ENCODE measurements at places on chromosomes 5 and 9.

GRCh38 chr5:177600508-177601018 lies 631 bp downstream of the B4GALT7 start:
- no peak for DNase-seq

DNA sequence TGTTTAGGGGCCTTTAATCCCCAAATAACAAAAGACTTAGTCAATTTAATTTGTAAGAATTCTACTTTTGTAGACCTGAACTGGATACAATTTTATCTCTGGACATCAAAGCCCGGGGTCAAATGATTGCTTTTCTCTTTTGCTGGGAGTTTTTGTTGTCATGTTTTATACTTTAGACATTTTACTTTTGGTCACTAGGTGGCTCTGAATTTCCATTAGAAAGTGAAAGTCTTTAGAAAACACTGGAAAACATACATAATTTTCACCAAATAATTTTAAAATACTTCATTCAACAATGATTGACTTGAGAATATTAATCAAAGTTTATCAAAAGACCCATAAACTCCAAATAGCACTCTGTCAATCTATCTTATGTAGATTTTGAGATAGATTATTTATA lies 2.8 kb upstream of the PCA3 start:
- DNase-seq: no peak

DNA sequence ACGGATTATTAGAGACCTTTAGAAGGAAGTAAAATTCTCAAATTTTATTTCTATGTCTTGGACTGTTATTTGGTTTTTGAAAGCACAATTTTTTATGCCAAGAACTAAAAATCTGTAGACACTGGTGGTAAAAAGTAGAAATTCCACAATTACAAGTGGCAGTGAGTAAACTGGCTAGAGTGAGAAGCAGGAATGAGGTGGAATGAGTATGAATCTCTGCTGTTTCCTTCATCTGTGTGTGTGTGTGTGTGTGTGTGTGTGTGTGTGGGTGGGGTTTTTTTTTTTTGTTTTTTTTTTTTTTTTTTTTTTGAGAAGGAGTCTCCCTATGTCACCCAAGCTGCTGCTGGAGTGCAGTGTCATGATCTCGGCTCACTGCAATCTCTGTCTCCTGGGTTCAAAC lies 94.2 kb downstream of the TLE4 start:
- no peak for DNase-seq

DNA sequence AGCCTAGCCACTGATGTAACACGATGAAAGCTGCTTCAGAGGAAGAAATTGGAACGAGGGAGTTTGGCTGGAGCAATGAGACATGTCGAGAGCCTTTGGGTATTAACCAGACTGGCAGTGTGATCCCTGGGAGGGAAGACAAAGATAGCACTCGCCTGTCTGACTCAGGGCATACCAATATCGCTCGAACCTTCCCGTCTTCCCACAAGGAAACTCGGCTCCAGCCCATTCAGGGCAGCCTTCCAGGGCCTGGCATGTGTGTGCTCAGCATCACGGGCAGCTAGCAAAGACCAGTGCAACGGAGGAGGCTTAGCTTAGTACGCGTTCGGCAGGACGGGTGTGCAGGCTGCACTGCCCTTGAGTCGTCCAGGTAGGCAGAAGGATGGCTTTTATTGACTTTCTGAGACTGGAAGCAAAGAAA lies 356.9 kb upstream of the WWC1 start:
- no peak for DNase-seq

- DNase-seq: no peak
Observed at GRCh38 chr5:166695326-166695725, 1596.1 kb upstream of the WWC1 start.

DNA sequence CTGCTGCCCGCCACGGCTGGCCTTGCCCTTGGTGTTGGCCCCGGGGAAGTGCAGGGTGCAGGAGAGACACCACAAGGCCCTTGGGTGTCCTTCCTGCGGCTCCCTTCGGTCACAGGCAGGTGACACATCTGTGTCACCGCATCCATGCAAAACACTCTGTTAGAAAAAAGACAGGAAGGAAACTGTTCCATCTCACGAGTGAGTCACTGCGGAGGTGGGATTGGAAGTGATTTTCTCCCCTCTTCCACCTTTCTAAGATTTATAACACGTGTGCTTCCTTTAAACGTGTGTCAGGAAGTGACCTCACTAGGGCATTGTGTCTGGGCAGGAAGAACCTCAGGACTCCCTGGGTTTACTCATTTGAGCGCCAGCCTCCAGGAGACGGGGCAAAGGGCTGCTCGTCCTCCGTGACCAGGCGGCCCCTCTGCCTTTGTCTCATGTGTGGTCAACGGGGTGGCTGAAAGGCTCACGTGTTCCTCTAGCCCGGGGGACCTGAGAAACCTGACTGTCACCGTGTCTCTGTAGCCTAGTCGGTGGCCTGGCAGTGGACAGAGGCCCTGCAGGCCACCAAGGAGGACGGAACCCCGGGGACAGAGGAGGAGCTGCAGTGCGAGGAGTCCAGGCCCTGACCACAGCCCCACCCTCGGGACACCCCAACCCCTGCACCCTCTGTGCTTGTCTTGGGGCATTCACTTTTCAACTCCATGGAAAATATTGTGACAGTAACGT lies 4.9 kb upstream of the LCN1 start:
- DNase-seq: no peak

DNA sequence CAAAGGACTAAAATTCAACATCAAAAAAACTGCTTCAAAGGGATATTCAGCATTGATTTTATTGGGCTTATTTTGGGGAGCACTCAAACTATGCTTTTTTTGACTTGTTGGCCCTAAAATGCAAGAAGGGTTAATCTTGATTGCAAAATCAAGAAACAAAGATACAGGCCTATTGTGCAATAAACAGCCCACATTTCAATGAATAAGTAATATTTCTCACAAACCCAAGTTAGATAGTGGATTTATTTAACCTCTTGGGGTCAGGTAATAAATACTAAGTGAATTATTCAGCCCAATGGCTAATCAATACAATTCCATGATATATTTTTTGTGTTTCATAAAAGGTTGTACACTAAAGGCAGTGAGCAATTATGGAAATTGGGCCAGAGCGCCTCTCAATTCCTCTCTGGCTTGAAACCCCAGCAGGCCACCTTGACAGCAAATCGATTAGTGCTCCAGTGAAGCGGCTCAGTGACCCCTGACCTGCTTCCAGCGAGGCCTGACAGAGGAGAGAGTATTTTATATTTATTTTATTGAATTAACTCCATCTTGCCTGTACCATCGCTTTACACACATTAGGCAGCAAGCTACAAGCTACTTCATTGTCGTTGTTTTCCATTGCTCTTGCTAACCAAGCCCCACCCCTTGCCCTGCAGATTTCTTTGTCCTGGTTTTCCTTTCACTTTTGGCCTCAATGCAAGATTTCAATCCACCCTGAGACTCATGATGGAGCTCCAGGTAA lies 65.5 kb downstream of the EBF1 start:
- DNase-seq: no peak

DNA sequence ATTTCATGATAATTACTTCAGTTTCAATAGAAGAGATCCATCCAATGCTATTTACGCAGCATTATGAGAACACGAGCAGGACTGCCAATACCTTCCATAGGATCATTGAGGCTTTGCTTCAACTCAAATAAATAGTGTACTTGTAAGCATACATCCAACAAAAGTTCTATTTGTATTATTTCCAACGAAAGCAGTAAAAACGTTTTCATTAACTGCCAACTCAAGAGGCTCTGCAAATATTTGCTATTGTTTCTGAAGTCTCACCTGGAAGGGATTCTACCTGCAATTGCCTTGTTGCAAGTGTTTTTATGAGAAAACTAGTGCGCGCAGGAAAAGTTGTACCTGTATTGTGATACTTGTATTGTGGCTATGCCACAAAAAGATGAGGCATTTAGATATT lies 11.0 kb upstream of the GNPDA1 start:
- no peak for DNase-seq

- DNase-seq: no peak
Observed at GRCh38 chr5:72248410-72248981, 71.5 kb downstream of the MRPS27 start.

DNA sequence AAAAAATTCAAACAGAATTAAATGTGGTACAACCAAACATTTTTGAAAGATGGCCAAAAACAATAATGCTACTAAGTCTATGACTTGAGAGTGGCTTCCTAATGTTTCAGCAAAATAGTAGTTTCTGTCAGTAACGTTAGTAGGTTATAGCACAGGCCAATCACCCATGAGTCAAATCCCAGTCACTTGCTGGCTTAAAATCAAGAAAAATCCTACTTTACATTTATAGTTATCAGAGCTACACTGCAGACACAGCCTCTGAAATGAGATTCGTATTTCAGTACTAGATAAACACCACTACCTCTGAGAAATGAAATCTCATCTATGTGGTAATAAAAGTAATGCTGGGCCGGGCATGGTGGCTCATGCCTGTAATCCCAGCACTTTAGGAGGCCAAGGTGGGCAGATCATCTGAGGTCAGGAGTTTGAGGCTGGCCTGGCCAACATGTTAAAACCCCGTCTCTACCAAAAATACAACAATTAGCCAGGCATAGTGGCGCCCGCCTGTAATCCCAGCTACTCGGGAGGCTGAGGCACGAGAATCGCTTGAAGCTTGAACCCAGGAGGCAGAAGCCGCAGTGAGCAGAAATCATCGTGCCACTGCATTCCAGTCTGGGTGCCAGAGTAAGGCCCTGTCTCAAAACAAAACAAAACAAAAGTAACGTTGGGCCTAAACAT lies 6.1 kb downstream of the ZDHHC21 start:
- DNase-seq: no peak

DNA sequence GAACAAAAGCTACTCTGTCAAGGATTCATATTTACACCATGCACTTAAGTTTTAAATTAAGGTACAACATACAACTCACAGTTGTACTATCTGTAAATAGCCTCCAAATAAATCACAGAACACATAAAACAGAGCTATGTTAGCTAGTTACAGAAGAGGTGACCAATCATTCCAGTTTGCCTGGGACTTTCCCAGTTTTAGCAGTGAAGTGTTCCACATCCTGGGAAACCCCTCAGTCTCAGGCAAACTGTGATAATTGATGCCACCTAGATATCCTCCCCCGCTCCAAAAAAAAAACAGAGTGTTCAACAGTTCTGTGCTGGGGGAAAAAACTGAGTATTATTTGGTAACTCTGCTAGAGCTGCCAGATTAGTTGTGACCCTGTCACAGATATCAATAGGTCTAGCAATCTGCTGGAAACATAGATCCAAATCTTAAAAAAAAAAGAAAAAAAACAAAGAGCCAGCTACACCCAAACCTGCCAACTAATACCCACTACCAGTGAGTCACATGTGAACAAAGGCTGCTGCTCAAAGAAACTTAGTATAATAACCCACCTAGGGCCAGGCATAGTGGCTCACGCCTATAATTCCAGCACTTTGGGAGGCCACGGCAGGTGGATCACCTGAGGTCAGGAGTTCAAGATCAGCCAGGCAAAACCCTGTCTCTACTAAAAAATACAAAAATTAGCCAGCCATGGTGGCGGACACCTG lies 5.7 kb downstream of the TBCA start:
- DNase-seq: no peak

DNA sequence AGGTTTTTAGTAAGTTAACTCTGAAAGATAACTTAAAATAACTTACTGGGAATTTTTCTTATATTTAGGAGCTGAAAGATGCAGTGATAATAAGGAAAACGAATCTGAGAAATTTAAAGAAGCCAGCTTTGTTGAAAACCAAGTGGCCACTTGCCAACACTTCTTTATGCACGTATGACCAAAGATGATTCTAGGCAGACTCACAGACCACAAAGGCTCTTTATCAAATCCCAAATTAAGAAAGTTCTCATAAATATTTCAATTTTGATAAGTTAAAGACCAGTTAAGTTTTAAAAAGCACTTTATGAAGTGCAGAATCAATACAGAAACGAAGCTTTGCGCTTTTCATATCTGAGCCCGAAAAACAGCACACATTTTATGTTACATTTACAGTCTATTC lies 1.5 kb downstream of the AFF4 start:
- DNase-seq: no peak

- DNase-seq: peak; percentile 50
Observed at GRCh38 chr9:98536542-98537173, 172.1 kb downstream of the GABBR2 start.

DNA sequence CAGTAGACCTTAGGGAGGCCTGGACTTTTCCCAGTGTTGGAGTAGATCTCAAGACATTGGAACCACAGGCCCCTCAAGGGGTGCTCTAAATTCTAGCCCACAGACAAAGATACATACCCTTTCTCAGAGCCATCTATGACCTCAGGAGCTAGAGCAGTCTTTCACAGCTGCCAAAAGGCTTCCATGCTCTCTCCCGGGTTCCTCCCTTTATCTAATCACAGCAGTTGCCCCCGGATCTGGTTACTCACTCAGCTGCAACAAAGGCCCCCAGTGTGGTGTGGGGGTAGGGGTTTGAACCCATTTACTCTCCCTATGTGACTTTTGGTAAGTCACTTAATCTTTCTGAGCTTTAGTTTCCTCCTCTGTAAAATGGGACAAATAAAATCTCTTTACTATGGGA lies 27.0 kb downstream of the POU4F3 start:
- no peak for DNase-seq

DNA sequence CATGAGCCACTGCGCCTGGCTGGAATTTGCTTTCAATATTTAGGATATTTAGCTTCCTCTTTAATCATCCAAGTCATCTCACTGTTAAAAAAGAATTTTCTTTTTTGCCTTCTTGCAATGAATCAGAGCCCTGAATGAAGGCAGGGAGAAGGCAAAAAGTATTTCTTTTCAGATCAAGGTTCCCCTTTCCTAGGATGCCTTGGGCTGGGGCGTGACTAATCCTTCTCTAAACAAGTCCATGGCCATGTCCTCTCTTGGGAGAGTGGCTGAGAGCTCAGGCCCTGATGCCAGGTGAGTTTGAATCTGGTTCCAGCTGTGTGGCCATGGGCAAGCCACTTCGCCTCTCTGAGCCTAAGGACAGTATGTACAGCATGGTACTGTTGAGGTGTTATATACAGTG lies 84.8 kb upstream of the NEURL1B start:
- DNase-seq: no peak

Measured in GM13977 (cell line).